ENCODE measurements at places on chromosomes 12 and 14. TPM values are rescaled to one million over a fixed set of nuclear protein-coding genes. Genes with fewer than 3 reads are reported as not detected.

Gene CLEC1B
- total RNA-seq = not detected

Gene AQP2
- total RNA-seq = not detected

Gene HCAR3
- total RNA-seq = not detected

Gene KLHDC2
- total RNA-seq = 28.7 TPM

Gene NINJ2
- 7.4 TPM for total RNA-seq

Gene SLC17A8
- total RNA-seq = not detected

Gene SCFD1
- 61.7 TPM for total RNA-seq

Gene MDM2
- 207 TPM for total RNA-seq

Gene FOXG1
- total RNA-seq = not detected

Gene KRT74
- total RNA-seq = 0.15 TPM

Gene OR11H7
- not detected for total RNA-seq

Gene ACOT4
- total RNA-seq = 1.6 TPM

Gene AMHR2
- not detected for total RNA-seq

Gene DUSP6
- total RNA-seq = 48.2 TPM

Gene PTCSC3
- total RNA-seq = not detected

Gene LGR5
- total RNA-seq = not detected

Gene NOVA1
- total RNA-seq = not detected

Gene CHURC1
- total RNA-seq = 65.2 TPM

Gene GALNT8
- 1.0 TPM for total RNA-seq

Gene PTGDR
- total RNA-seq = not detected

Gene CLEC2A
- not detected for total RNA-seq

Gene RPAP3
- total RNA-seq = 42.9 TPM

Gene PRICKLE1
- total RNA-seq = 0.15 TPM

Gene FAM181A
- not detected for total RNA-seq

Gene CIROP
- not detected for total RNA-seq

Gene OSGEP
- total RNA-seq = 59.8 TPM

Gene LIN7A
- total RNA-seq = not detected

Gene REC8
- 61.0 TPM for total RNA-seq

Gene RPL41
- 3,940 TPM for total RNA-seq

Gene APOLD1
- 14.4 TPM for total RNA-seq

Gene LRP1
- total RNA-seq = 0.94 TPM

Gene ANKS1B
- 0.17 TPM for total RNA-seq

Gene LYZ
- not detected for total RNA-seq

Gene FAM90A1
- 0.15 TPM for total RNA-seq

Gene NFATC4
- total RNA-seq = not detected

Gene TSPAN19
- not detected for total RNA-seq

Gene PRH2
- total RNA-seq = not detected

Gene UNC119B
- total RNA-seq = 21.7 TPM

Gene RD3L
- total RNA-seq = not detected

Gene KLRC4
- total RNA-seq = not detected

Gene CABP1
- total RNA-seq = 0.29 TPM

Gene INTS13
- total RNA-seq = 46.6 TPM

Gene TSHR
- 0.82 TPM for total RNA-seq

Gene LMO3
- not detected for total RNA-seq

Gene NANOG
- total RNA-seq = not detected

Gene STX2
- 23.2 TPM for total RNA-seq

Gene CFAP54
- total RNA-seq = 0.23 TPM

Gene CCDC38
- not detected for total RNA-seq

Gene RERGL
- not detected for total RNA-seq

Gene MYBPC1
- not detected for total RNA-seq

Gene ZDHHC22
- not detected for total RNA-seq

Gene LPAR5
- total RNA-seq = 6.2 TPM

Gene ACOT6
- not detected for total RNA-seq

Gene CMTM5
- total RNA-seq = not detected

Gene PLBD1
- total RNA-seq = not detected

Gene RFX4
- not detected for total RNA-seq

Gene IGF1
- total RNA-seq = 0.10 TPM

Gene SELPLG
- 214 TPM for total RNA-seq

Gene KRT83
- not detected for total RNA-seq
